ENCODE measurements at places on chromosomes 5 and 9.
A peak's percentile ranks its signal among the peaks of the same experiment; 100 is the strongest.

DNA sequence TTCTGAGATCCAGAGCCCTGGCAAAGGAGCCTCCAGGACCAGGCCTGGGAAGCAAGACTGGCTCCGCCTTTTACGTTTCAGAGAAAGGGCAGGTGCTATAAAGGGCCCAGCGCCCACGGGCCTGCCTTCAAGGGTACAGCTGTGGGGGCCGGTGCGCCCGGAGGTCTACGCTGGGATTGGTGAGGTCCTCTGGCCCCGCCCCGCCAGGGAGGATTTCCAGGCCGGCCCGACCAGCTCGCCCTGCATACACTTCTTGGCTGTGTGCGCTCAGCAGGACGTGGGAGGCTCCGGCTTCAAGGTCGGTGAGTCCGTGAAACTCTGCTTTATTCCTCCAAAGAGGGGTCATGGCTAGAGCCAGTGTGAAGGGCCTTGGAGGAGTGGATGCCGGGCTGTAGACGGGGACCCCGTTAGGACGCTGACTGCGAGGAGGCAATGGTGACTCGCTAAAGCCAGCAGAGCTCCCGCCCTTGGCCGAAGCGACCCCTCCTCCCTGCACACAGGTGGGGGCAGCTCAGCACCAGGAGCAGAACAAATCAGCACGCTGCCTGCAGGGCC lies at the start of gene CKMT2:
CKMT2 (plus strand) TSS at position 243 of the 555 bp plus-strand sequence. CDS start 17,811 bp downstream, outside the sequence.
- no peak for DNase-seq

GRCh38 chr5:96692441-96692840 lies 30.3 kb downstream of the CAST start:
- peak; percentile 86 for DNase-seq

DNA sequence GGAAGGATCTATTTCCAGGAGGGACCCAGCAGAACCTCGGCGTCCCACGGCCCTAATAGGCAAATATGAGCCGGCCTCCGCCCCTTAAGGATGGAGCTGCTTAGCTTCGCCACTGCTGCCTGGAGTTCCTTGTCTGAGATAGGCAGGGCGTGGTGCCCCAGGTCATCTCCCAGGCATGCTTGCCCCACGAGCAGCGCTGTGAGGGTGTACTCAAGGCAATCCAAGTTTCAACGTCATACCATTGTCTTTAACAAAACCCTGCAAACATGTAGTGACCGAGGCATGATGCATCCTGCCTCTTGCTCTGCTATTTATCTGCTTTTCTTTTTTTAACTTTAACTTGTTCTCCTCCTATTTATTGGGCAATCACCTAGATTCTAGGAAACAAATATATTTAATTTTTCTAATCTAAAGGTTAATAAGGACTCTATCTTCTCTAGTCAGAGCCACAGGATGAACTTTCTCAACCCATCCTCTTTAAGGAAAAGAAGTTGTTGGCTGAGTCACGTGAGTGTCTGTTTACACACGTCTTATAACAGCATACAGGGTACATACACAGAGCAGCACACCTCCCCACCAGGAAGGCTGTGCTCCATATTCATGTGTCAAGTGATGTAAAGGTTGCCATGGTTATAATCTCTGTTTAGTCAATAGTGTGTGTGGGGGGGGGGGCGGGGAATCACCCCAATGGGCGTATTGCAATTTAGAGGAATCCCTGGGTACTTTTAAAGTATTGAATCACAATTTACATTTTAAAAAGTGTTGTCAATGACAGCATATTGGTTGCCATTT lies 27.3 kb upstream of the ZSWIM6 start:
- peak; percentile 100 for DNase-seq

DNA sequence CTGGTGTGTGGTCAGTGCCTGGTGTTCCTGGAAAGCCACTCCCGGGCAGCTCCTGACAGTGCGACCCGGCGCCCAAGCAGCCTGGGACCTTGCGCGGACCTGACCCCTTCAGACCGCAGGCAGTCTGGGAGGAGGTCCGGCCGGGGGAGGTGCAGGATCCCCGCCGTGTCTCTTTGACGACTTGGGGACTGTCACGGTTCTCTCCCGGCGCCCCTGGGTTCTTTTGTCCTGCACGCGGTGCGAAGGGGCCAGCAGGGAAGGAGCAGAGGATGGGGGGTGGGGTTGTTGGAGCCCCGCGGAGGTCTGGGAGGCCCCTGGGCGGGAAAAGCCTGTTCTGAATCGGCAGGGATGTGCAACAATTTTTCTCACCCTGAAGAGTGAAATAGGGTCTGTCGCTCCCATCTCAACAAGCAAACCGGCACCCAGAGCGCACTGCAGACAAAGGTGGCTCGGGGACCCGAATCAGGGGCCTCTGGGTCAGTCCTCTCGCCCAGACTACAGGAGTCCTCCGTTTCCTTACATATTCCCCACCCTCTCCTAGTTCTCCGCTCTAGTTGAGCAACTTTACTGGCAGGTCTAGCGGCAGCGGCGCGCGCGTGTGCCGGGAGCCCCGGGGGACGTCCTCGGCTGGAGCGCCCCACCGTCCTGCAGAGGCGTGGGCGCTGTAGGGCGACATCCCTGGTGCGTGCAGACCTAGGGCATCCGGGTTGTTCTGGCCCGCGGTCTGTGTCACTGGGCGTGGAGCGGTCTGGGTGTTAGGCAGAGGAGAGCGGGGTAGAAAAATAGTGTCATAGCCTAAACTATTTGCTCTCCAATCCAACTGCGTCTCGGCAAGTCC lies 1.2 kb downstream of the VCAN start:
- DNase-seq: no peak

- DNase-seq: peak; percentile 18
Observed at GRCh38 chr9:90441814-90442213, 200.8 kb downstream of the DIRAS2 start.

GRCh38 chr9:34233672-34234071 lies 54.8 kb downstream of the UBAP1 start:
- DNase-seq: no peak

DNA sequence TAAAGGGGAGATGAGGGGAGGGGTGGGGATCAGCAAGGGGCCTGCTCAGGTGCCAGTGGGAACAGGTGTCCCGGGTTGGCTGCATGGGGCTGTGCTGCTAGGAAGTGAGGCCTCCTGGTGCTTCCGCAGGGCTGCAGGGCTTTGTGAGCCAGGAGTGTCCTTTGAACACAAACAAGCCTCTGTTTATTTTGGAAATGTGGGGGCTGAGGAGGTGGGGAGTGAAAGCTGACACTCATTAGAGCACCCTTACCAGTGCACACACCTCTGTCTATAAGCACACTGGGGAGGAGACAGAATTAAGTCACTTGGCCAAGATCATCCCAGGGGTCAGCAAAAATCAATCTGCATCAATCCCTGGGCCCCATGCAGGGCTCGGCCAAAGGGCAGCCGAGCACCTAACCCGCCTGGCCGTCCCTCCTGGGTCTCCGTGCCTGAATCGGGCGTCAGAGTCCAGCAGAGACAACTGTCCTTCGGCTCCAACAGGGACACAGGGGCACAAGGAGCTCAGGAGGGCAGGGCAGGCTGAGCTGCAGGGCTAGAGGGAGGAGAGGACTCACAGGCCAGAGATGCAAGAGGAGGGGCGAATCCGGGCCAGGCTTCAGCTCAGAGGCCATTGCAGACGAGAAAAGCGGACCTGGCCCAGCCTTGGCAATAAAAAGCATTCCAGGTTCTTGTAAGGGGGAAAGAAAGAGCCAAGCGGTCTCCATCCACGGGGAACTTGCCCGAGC lies 99.8 kb downstream of the VAV2 start:
- DNase-seq: no peak

DNA sequence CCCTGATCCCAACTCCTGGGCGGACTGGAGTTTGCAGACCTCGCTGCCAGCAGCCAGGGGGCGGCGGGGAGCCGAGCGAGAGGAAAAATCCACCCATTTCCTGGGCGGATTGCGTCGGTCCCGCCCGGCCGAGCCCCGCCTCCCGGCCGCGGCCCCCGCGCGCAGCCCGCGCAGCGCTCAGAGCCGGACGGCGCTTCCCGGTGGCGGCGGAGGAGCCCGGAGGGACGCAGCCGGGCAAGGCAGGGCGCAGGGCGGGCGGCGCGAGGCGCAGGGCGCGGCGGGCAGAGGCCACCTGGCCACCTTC lies at the start of gene OLFM1:
OLFM1 (plus strand) TSS at position 180 of the 304 bp plus-strand sequence. CDS start 322 bp downstream, outside the sequence.
- DNase-seq: peak; percentile 33

GRCh38 chr9:27438522-27438921 lies 85.6 kb upstream of the IFNK start:
- no peak for DNase-seq

- no peak for DNase-seq
Observed at GRCh38 chr9:21696411-21696871, 106.0 kb upstream of the MTAP start.

DNA sequence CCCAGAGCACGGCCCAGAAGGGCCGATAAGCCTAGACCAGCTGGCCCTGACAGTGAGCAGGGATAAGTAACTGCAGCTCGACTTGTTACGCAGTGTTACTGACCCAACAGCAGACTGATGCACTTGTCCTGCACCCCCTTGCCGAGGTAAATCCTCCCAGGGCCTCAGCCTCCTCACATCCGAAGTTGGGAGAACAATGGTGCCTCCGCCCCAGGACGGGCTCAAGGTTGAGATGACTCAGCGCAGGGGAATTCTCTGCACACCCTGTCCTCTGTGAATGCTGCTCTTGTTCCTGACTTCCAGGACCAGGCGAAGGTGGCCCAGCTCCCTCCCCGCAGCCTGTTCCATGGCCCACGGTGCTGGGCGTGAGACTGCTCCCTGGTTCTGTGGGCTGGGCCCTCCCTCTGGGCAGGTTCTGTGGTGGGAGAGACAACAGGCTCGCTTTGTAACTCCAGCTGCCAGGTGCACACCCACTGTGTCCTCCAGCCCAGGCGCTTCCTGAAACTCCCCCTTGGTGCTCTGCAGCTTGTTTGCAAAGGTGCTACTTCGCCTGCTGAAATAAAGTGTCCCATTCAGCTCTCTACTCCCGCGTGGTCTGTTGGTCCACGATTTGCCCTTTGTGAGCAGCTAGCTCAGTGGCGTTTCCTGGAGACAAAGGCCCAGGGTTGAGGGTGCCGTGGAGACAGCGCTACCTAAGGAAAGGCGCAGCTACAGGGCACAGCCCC lies 40.1 kb upstream of the SLC6A19 start:
- peak; percentile 60 for DNase-seq

DNA sequence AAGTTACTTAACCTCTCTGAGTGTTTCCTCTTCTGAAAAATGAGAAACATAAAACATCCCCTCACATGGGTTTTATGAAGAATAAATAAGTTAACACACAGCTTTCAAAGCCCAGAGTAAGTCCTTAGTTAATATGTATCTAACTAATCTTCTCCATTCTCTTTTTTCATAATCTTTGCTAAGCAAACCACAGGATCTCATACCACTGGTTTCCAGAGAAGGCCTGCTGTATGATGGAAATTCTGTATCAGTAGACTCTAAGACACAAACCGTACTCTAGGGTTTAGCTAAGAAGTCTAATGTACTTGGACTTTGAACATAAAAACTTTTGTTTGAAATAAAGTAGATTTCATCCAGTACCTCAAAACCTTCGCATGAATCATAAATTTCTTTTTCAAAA lies 307.9 kb downstream of the SPOCK1 start:
- no peak for DNase-seq

- DNase-seq: peak; percentile 12
Observed at GRCh38 chr9:125549891-125550885, 156.8 kb downstream of the MAPKAP1 start.

DNA sequence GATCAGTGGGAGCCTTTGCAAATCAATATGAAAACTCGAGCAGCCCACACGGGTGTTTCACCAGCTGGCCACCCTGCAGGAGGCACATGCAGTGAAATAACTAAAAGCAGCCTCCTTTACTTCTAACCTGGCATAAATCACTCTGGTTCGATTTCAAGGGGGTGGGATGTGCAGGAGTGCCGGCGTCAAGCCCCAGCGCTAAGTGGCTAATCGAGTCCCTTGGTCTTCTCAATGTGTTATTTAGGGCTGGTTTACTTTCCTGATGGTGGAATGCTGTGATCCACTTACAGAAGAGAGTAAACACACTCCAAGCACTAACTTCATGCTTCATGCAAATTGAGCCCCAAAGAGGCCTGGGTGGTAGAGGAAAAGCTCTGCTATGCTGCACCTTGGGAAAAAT lies 109.4 kb downstream of the TMEM174 start:
- DNase-seq: no peak

GRCh38 chr5:75672616-75673015 lies 44.6 kb downstream of the POC5 start:
- DNase-seq: no peak

DNA sequence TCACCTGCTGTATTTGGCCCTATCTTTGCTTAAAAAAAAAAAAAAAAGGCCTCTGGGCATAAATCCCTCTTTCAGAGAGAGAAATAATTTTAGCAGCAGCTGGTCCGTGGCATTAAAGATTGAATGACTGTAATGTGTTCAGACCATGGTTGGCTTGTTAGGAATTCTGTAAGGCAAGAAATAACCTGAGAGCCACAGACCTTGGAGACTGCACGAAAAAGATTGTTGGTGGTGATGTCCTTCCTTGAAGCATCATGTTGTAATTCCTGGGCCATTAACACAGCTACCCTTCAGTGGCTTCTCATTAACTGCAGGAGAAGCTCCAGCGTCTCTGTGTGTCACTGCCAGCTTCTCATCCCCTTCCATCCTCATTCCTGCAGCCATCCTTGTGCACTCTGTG lies 79.0 kb downstream of the SGCD start:
- no peak for DNase-seq

DNA sequence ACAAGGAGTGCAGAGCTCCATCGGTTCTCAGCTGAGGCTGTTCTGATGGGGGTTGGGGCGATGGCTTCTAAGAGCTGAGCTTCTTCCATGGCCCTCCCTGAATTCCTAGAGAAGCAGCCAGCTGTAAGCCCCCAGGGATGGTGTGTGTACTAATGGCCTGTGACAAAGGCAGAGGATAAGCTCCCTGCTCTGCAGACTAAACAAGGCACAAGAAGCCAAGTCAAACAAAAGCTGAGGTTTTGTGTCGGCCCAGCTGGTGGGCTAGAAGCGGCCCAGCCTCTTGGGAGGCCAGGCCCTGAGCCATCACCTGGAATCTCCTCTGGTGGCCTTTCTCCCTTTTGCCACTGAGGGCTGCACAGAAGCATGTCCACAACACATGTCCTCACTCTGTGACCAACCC lies 75.0 kb upstream of the XPA start:
- DNase-seq: no peak

- DNase-seq: peak; percentile 18
Observed at GRCh38 chr9:90343366-90343765, 299.3 kb downstream of the DIRAS2 start.

DNA sequence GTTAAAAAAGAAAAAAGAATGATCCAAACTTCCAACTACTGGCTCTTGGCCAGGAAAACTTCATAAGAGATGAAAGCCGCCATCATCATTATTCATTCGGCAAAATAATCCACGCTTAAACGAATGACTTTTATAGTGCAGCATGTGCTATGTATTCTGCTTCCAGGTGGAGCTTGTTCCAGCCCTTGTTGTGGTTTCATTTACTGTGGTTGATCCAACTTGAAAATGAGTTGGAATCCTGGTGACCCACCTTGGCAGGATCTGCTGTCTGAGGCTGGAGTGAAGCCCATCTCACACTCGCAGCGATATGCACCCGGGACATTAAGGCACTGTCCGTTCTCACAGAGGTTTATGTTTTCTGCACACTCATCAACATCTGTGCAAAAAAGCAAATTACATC lies 209.6 kb downstream of the FBN2 start:
- DNase-seq: no peak

GRCh38 chr9:101457003-101457402 lies 21.4 kb upstream of the ALDOB start:
- DNase-seq: no peak
